Stimulated activated naive CD4-positive, alpha-beta T cell (primary cell): ENCODE measurements at places on chromosomes 13 and 19.
A peak's percentile ranks its signal among the peaks of the same experiment; 100 is the strongest.

DNA sequence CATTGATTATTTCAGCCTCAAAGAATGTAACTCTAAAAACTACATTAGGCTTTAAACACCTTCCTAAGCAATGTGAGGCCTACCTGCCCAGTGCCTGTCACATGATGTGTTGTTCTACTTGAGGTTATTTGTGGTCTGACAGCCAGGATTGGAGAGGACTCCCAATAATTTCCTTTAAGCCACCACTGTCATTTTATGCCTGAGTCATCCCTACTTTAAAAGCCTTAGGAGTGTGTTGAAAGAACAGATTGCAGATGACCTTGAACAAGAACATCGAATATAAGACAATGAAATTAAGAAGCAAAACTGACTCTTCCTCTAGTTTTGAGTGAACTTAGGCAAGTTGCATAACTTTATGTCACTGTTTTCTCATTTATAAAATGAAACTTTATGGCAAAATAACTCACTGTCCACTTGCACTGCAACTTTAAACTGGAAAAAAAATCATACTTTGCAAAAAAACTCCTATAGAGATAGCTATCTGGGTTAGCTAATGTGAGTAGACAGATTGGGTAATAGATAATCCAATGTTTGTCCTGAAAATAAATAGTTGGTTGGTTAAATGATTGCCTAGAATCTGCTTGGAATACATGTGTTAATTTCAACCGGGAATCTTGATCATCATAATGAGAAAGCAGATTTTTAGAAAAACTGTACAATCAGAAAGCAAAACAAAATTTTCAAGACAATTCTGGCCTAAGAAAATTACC is 361.2 kb downstream of the SUCLA2 start:
- no peak for DNase-seq

DNA sequence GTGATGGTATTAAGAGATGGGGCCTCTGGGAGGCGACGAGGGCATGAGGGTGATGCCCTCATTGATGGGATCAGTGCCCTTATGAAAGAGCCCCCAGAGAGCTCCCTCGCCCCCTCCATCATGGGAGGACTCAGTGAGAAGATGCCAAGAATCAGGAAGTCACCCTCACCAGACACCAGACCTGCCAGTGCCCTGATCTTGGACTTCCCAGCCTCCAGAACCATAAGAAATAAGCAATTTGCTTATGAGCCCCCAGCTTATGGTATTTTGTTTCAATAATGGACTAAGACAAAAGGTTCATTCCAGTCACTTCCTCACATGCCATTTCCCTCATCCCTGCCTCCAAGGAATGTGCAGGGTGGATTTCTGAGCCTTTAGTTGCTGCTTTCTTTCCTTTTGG is 129.7 kb downstream of the KDM4B start:
- no peak for DNase-seq

GRCh38 chr19:1073063-1073955 is 6.3 kb downstream of the ARHGAP45 start:
- peak; percentile 39 for DNase-seq

DNA sequence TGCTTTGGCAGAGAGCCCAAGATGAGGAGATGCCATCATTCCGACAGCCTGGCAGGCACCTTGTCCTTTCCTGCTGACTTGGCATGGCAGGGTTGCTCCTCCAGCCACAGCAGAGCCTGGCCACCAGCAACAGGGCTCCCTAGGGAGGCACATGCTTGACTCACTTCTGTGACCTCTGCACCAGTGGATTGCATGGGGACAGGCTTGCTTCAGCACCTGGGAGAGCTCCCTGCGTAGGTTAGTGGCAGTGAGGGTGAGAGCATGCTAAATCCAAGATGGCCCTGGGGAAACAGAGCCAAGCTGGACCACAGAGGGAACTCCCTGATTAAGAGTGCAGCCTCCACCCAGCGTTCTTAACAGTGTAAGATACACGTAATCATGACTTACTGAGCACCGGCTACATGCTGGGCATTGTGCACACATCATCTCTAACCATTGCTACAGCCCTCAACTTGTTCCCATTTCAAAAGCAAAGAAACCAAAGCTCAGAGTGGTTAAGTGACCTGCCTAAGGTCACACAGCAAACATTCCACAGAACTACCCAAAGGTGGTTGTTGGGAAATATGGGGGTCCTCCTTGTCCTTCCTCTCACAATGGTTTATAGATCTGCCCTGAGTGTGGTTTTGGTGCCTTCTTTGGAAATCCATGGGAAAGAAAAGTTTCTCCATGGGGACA is 116.6 kb upstream of the UQCRFS1 start:
- DNase-seq = no peak

- DNase-seq = no peak
These were observed 3.5 kb downstream of the CAPS start for GRCh38 chr19:5917431-5918107.

- no peak for DNase-seq
These were observed 20.3 kb downstream of the TNFSF13B start for GRCh38 chr13:108289819-108290218.

- no peak for DNase-seq
These were observed 3.3 kb downstream of the VSTM2B start for GRCh38 chr19:29528946-29529645.

DNA sequence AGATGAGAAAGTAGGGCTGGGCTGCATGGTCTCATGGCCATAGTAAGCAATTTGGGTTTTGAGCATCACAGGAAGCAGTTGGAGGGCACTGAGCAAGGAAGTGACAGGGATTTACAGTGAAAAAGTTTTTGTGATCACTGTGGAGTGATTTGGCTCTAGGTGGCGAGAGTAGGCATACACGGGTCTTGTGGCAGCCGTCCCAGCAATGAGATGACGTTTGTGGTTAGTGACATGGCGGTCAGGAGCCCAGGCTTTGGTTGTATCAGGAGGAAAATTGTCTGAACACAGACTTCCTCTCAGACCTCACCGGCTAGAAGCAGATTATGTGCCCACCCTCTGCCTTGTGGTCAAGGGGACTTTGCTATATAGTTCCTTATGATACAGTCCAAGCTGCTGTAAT is 3.3 kb downstream of the ZNF444 start:
- DNase-seq = no peak

- DNase-seq = no peak
These were observed 149.8 kb downstream of the EFNB2 start for GRCh38 chr13:106385654-106386053.

DNA sequence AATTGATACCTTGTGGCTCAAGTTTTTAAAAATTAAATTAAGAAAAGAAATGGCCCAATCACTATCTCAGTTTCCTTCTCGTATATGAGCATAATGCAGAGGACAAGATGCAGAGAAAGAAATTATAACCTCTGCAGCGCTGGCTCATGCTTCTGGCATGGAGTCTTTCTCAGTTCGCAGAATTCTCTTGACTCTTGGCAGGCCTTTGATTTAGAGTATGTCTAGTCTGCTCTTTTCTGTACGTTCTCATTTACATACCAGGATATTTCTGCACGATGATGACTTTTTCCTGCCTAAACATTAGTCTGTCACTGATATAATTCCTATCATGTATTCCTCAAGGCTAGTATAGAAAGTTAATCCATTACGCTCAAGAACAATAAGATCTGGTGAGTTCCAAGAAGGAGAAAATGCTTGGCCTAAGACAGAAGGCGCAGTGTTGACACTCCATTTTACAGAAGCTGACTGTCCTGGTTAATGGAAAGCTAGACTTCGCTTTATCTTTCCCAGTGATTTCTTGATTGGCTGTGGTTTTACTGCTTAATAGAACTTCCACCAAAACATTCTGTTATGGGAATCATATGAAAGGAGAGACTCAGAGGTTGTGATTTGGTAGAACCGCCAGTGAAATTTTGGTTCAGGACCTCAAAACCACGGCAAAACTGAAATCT is 1.7 kb upstream of the SMAD9 start:
- DNase-seq = no peak

DNA sequence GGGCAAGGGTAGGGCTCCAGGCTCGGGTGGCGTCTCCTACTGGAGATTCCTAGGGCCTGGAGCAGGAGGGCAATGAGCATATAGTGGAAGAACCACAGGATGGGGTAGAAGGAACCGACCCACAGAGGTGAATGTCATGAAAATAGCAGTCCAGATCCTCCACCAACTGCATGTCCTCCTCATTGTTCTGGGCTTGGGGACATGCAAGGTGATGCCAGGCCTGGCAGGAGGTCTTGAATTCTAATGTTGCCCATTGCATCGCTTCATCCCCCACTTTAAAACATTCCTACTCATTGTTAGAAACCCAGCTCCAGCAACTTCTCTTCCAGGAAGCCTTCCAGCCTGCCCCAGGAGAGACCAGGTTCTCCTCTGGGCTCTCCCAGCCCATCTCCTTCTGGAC is 49.4 kb downstream of the OR10H4 start:
- DNase-seq = no peak

DNA sequence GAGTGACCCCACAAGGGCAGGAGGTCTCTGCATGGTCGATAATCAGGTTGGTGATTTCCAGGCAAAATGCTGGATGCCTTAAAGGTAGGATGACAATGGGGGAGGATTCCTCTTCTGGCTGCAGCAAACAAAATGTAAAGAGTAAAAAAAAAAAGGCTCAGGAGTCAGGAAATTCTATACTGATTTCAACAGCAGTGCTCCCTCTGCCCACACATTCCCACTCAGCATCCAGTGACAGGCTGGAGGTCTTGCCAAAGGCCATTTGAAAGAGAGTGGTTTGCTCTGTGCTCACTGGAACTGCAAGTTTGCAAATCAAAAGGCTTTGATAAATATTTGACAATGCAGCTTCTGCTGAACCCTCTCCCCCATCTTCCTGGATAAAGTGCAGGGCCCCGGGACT is 135.4 kb downstream of the TNFRSF19 start:
- DNase-seq = no peak

DNA sequence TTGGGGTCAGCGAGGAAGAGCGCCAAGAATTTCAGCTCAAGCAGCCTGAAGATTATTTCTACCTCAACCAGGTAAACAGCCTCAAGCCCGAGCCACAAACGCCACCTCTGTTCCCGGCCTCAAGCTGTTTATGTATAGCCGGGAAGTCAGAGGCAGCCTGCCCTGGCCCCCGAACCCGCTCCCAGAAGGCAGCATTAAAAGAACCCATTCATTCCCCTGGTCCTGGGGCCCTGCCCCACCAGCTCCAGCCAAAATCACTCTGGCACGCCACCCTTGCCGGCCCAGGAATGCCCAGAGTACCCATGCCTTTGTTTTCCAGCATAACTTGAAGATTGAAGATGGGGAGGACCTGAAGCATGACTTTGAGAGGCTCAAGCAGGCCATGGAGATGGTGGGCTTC is 61.2 kb upstream of the USE1 start:
- no peak for DNase-seq

DNA sequence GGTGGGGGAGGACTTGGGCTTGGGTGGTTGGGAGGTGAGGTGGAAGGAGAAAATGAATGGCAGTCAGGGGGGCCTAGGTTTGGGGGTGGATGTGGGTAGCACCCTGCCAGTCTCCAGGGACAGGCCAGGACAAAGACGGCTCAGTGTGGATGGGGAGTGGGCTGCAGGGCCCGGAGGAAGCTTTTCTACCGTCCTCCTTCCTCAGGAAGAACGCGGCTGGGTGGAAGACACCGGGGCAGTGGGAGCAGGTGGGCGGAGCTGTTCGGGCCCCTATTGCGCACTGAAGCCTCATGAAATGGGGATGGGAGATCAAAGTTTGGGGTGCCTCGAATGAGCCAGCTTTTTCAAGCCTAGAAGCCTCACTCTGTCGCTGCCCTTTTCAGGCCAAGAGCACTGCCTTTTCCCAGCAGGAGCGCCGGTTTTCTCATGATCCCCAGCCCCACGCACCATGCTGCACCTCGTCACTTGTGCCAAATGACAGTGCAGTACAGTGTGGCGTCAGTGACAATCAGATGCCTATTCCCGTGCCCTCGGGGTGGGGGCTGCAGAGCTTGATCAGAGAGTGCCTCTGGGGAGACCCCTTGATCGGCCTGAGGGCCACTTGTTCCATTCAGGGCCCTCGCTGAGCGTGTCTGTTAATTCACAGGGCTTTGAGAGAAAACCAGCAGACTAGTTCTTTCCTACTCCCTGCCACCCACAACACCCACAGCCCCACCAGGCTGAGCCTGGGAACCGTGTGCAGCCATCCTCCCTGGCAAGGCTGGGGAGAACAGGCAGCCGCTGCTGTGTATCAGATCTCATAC is 1.5 kb downstream of the CALM3 start:
- peak; percentile 17 for DNase-seq

DNA sequence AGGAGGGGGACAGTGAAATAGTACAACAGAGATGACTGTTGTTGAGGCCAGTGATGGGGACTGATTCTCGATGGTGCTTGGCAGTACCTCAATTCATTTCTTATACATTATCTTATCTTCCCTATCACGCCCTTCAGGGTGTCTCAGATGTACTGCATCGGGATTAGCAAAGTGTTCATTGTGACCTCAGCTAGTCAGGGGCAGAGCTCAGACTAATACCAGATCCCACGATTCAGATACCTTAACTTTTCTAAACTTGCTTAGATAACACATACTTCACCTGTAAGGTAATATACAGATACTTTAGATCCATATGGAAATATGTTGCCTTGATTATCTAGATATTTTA is 720.6 kb downstream of the EFNB2 start:
- DNase-seq = no peak

DNA sequence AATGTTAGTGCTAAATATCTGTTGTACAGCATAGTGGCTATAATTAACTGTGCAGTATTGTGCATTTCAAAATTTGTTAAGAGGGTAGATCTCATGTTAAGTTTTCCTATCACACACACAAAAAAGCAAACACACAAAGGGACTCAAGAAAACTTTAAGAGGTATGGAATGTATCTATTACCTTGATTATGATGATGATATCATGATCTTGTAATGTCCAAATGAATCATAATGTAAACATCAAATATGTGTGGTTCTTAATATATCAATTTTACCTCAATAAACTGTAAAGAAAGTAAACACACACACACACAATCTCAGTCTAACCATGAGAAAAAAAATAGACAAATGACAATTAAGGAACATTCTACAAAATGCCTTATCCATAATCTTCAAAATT is 934.6 kb downstream of the SLITRK1 start:
- DNase-seq = no peak

- DNase-seq = no peak
These were observed 524.5 kb downstream of the KLF5 start for GRCh38 chr13:73583331-73583730.

- no peak for DNase-seq
These were observed 17.3 kb downstream of the PRKCSH start for GRCh38 chr19:11452620-11453310.

DNA sequence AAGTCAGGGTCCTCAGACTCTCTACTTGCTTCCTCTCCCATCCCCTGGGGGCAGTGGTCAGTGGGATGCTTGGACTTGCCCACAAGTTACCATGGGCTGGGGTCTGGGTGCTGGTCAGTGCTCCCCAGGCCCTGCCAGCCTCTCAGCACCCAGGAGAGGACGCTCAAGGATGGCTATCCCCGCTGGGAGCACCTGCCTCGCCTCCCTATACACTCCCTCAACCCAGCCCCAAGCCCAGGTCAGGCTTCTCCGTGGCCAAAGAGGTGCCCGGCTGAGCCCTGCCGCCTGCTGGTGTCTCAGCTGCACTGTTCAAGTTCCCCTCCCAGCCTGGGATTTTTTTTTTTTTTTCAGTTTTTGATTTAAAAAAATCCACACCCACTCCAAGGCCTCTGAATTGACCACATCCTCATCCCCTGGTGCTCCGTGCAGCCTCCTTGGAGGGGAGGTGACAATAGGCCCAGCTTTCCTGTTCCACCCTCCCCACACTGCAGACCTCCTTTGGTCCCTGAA is 10.8 kb downstream of the F2RL3 start:
- DNase-seq = no peak
